ENCODE measurements at places on chromosomes 13 and 19. TPM values are rescaled to one million over a fixed set of nuclear protein-coding genes. Genes with fewer than 3 reads are reported as not detected.

GRCh38 chr13:43529796-43530195 lies 257.0 kb downstream of the ENOX1 start:
- no peak for DNase-seq

Gene FFAR1
- 0.37 TPM for total RNA-seq

GRCh38 chr13:48508011-48508410 lies 24.9 kb downstream of the RCBTB2 start:
- DNase-seq = no peak

- DNase-seq = no peak
These were observed 437.6 kb upstream of the KLF12 start for GRCh38 chr13:74571811-74572210.

Gene CNMD
- total RNA-seq = not detected

Gene UHRF1
- 4.9 TPM for total RNA-seq

Gene PRKD2
- total RNA-seq = 52.1 TPM

Gene EPSTI1
- total RNA-seq = 17.4 TPM

DNA sequence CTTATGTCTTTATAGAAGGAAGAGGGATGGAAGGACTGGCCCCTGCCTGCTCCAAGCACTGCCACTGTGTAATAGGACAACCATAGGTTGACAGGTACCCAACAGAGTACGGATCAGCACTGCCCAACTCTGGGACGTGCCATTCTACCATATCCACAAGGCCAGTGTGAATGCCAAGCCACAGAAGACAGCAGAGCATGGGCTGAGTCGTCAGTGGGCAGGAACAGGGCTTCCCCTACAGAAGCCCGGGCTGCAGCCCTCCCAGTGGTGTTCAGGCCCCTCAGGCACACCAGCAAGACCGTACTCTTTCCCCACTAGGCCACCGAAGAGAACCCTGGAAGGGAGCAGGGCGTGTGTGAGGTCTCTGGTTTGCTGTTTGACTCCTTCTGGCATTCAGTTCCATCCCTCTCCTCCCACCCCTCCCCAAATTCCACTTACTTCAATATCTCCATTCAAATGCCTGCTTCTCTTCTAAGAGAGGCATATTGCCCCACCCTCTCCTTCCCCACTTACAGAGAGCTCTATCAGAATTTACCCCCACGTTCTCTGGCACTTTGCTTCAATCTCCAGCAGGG lies 209.4 kb downstream of the FOXO1 start:
- DNase-seq = no peak

Gene IQCN
- total RNA-seq = 1.3 TPM

DNA sequence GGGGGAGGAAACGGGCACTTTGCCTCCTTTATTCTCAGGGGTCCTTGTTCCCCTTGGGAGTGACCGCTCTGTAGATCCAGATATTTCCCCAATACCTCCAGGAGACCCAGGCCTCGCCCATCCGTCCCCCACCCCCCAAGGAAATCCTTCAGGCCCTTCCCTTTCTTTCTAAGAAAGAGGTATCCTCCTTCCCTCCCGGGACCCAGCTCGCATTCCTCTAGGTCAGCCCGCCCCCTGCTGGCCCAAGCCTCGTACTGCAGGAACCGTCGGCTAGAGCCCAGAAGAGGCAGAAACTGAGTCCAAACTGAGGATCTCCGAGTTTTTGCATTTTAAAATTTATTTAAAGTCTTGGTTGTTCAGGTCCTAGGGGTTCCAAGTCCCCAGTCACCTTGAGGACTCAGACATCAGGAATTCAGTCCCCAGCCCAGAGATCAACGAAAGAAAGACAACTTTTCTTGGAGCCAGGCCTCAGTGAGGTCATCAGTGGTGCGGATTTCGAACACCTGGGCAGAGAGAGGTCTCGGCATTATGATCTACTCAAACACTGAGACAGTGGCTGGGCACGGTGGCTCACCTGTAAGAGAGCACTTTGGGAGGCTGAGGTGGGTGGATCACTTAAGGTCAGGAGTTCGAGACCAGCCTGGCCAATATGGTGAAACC lies 7.5 kb upstream of the LRFN1 start:
- DNase-seq = peak; percentile 83

Gene ZNF331
- total RNA-seq = 21.2 TPM

- DNase-seq = peak; percentile 32
These were observed 57.9 kb downstream of the SMARCA4 start for GRCh38 chr19:11018763-11019162.

Gene S1PR5
- total RNA-seq = 0.26 TPM

DNA sequence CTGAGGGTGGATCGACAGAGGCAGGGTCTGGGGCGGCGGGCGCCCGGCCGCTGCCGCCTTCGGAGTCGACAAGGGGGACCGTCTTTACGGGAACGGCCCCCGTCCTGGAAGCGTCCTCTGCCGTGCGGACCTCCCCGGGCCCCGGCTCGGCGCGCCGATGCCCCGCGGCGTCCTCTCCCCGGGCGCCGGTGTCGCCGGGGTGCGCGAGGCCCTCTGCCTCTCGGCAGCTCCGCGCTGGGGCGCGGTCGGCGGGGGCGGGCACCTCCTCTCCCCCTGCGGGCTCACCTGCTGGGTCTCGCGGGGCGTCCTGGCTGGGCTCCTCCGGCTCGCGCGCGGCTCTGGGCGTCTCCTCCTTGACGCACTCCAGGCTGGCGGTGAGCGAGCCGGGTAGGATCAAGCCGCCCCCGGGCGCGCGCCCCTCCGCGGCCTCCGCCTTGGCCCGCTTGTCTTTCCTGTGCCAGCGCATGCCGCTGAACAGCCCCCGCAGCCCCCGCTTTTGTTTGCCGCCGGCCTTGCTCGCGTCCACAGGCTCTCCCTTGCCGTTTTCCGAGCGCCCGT lies 1.5 kb downstream of the AMER2 start:
- DNase-seq = peak; percentile 18

Gene BRD4
- total RNA-seq = 89.0 TPM

Gene CPB2
- total RNA-seq = 16.7 TPM

- DNase-seq = no peak
These were observed 5.1 kb upstream of the DIRAS1 start for GRCh38 chr19:2726160-2726855.

GRCh38 chr13:103287659-103288058 lies 221.4 kb upstream of the SLC10A2 start:
- DNase-seq = no peak

GRCh38 chr19:13788991-13789390 lies 6.3 kb upstream of the ZSWIM4 start:
- DNase-seq = peak; percentile 13

Gene PINLYP
- 6.1 TPM for total RNA-seq

DNA sequence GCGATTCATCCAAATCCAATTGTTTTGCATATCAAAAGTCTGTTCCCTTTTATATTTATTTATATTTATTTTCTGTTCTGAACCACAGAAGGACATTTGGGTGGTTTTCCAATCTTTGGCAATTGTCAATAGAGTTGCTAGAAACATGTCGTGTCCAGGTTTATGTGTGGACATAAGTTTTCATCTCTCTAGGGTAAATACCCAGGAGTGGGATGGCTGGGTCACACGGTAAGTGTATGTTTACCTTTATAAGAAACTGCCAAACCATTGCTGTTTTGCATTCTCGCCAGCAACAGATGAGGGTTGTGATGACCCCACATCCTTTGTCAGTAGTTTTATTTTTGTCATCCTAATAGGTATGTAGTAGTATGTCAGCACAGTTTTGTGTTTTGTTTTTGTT lies 12.5 kb downstream of the AP1M1 start:
- DNase-seq = no peak

GRCh38 chr13:72129117-72129516 lies 262.1 kb upstream of the DACH1 start:
- no peak for DNase-seq

- peak; percentile 50 for DNase-seq
These were observed 2.4 kb downstream of the DZIP1 start for GRCh38 chr13:95642028-95642621.

GRCh38 chr13:105139380-105140285 lies 1395.8 kb downstream of the EFNB2 start:
- peak; percentile 75 for DNase-seq

- no peak for DNase-seq
These were observed 616.4 kb downstream of the EFNB2 start for GRCh38 chr13:105918842-105919741.
